Stimulated activated CD4-positive, alpha-beta T cell treated with anti-CD3 and anti-CD28 coated beads, Interleukin-1b, Interleukin-23, amount 100 ng/mL, for 48 hours (primary cell): ENCODE measurements at places on chromosomes 13 and 19.

DNA sequence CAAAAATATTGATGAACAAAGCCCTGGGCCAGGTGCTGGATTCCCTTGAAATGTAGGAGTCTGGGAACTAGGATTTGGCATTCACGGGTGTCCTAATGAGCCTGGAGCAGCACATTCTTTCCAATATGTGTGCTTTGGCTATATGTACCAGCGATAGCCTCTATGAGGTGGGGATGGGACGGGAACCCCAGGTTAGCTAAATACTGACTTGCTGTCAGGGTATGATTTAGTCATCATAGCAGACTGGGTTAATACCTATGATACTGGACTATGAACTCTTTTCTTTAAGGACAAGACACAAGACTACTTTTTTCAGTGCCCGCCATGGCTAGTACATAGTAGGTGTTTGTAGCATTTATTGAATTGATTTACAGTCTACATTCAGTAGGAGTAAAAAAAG is 152.7 kb downstream of the KCNRG start:
- DNase-seq, result no peak

DNA sequence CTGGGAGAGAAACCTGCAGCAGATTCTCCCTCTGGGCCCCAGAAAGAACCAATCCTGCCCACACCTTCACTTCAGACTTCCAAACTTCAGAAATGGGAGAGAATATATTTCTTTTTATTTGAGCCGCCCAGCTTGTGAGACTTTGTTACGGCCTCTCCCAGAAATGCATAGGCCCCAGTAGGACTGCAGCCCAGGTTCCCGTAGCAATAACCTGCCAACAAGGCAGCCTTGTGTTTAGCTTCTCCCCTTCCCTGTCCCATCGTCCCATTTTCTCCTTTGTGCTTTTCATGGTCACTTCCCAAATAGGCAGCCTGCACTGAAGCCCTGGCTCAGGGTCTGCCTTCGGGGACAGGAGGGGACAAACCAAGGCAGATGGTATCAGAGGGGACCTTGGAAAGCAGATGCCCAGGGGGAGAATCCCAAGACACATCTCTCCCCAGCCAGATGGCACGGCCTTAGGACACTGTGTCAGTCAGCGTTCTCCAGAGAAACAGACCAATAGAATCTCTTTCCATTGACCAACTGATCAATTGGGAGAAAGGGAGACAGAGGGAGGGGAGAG is 3.7 kb upstream of the ARHGEF7 start:
- no peak for DNase-seq

DNA sequence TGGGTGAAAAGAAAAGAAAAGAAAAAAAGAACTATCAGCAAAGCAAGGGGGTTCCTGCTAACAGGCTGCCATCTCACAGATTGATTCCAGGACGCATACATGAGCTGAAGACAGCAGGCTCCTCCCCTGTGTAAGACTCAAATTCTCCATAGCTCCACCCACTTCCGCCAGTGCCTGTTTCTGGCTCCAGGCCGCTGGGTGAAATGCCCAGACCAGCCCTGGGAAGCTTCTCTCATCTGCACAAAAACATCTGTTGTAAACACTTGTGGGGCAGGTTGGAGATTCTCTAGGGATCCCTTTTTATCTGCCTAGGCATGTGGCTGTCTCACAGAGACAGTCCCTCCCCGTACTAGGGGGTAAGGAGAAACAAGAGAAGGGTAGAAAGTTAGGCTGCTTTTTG is 1054.4 kb upstream of the SPRY2 start:
- DNase-seq, result no peak

GRCh38 chr19:898663-899062 is 5.4 kb downstream of the RNU6-9 start:
- DNase-seq, result no peak

DNA sequence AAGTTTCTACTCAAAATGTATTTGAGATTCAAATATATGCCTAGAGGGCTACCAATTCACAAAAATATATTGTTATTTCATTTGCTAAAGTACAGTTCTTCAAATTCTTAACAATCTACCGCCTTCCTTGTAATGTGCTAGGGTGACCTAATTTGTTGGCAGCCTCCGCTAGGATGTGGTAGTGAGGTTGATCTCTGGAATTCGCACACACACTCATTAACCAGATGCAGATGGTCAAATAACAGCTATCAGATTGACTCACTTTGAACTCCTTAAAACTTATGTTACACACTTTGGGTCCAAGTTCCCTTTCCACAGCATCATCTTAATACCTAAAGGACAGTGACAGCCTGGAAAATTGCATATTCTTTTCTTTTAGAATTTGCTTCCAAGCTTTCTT is 367.3 kb downstream of the DCT start:
- DNase-seq, result no peak

- DNase-seq, result no peak
Observed at GRCh38 chr13:51740698-51741097, 63.3 kb downstream of the DHRS12 start.

- DNase-seq, result no peak
Observed at GRCh38 chr13:98180092-98180491, 3.0 kb upstream of the RNF113B start.

GRCh38 chr19:734716-735115 is 16.2 kb upstream of the MISP start:
- DNase-seq, result no peak

GRCh38 chr19:58368561-58369360 is 6.2 kb upstream of the ZNF497 start:
- no peak for DNase-seq

GRCh38 chr19:58033741-58034476 is at the start of gene ZSCAN1:
TSS of gene ZSCAN1 (plus strand) at chr19:58034025. CDS start at chr19:58037837, 3,812 bp downstream.
- DNase-seq, result peak; percentile 54

GRCh38 chr19:51000426-51000825 is 978 bp downstream of the KLK8 start:
- no peak for DNase-seq

DNA sequence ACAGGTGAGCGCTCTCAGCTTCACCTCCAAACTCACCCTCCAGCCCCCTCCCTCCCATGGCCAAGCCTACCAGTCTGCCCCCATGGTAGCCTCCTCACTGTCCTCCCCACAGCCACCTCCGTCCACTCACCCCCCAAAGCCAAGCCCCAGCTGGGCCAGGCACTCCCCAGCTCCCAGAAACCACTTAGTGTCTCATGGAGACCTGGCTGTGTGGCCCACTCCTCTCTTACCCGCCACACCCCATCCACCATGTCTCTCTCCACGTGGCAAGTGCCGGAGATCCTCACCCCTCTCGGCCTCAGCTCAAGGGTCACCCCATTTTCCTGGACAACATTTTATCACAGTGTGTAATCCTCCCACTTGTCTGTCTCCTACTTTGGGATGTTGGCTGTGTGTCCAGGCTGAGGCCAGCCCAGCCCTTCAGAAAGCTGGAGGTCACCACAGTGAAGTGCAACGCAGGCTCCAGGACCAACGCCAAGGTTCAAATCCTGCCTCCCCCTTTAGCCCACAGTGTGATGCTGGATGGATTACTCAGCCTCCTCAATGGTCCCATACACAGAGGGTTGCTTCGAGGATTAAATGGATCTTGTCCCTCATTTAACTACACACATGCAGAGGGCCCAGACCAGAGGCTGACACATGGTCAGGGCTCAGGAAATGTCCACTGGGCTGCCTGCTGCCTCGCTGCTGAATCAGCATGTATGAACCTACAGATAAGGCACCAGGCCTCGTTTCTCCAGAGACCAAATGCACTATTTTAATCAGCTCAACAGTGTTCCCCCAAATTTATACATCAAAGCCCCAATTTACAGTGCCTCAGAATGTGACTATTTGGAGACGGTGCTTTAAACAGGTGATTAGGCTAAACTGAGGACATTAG is 71.3 kb downstream of the CEBPG start:
- no peak for DNase-seq

- no peak for DNase-seq
Observed at GRCh38 chr19:5891938-5892771, 11.4 kb downstream of the NDUFA11 start.

DNA sequence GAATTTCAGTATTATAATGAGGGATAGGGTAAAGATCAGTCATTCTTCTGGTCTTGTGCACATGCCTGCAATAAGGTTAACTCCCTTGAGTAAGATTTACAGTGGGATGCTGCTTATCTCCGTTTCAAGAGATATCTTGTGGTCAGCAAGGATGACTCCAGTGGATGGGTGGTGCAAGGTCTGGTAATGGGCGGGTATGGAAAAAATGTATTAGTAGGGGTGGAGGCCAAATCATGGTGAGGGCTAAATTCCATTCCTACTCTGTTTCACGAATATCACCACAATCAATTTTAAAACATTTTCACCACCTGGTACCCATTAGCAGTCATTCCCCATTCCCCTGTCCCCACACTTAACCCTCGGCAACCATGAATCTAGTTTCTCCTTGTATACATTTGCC is 40.6 kb downstream of the CCDC122 start:
- no peak for DNase-seq

GRCh38 chr13:78020861-78021260 is 102.2 kb upstream of the EDNRB start:
- no peak for DNase-seq

DNA sequence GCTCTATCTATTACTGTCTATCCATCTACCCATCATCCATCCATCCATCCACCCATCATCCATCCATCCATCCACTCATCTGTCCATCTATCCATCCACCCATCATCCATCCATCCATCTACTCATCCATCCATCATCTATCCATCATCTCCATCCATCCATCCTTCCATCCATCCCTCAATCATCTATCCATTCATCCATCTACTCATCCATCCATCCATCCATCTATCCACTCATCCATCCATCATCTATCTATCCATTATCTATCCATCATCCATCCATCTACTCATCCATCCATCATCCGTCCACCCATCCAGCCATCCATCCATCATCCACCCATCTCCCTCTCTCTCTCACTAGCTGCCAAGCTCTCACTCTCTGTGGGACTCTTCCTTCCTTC is 13.1 kb upstream of the TIMM13 start:
- DNase-seq, result no peak

- DNase-seq, result no peak
Observed at GRCh38 chr13:20636079-20636478, 67.4 kb upstream of the IL17D start.

DNA sequence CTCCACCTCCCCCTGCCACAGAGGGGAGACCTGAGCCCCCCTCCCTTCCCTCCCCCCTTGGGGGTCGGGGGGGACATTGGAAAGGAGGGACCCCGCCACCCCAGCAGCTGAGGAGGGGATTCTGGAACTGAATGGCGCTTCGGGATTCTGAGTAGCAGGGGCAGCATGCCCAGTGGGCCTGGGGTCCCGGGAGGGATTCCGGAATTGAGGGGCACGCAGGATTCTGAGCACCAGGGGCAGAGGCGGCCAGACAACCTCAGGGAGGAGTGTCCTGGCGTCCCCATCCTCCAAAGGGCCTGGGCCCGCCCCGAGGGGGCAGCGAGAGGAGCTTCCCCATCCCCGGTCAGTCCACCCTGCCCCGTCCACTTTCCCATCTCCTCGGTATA is 2.4 kb upstream of the APOE start:
- DNase-seq, result no peak

GRCh38 chr19:44905437-44906160 is at the start of gene APOE:
TSS of gene APOE (plus strand) at chr19:44905796. CDS start at chr19:44906625, 829 bp downstream.
- no peak for DNase-seq

DNA sequence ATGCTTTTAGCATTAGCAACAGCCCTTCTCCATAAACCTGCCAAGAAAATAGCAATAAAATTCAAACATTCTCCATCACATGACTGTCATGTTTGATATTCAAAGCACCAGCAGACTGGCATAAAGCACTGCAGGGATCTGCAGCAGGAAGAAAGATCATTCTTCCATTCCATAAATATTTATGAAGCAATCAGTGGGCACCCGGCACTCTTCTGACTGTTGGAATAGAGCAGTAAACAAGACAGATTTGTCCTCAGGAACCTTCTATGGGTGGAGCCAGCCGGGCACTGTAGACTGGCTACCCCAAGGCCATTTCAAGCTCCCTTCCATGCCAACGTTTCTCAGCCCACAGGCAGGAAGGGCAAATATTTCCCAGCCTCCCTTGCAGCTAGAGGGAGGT is 25.5 kb downstream of the PLA2G4C start:
- no peak for DNase-seq

DNA sequence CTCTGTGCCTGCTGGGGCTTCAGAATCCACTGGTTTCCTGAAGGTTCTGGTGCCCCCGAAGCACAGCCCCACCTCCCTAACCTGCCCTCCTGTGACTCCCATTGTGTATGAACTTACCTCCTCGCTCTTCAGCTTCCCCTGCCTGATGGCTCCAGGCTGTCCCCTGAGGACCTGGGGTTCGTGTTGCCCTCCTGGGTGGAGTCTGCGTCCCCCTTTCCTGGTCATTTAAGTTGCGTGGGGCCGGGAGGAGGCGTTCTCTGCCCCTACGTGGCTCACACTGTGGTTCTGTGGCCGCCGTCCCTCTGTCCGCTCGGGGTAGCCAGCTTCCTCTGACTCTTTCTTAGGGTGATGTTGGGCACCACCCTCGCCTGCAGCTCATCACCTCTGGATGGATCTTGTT is 13.9 kb downstream of the TFDP1 start:
- no peak for DNase-seq

GRCh38 chr19:18701250-18701608 is 17.7 kb downstream of the CRTC1 start:
- DNase-seq, result no peak

DNA sequence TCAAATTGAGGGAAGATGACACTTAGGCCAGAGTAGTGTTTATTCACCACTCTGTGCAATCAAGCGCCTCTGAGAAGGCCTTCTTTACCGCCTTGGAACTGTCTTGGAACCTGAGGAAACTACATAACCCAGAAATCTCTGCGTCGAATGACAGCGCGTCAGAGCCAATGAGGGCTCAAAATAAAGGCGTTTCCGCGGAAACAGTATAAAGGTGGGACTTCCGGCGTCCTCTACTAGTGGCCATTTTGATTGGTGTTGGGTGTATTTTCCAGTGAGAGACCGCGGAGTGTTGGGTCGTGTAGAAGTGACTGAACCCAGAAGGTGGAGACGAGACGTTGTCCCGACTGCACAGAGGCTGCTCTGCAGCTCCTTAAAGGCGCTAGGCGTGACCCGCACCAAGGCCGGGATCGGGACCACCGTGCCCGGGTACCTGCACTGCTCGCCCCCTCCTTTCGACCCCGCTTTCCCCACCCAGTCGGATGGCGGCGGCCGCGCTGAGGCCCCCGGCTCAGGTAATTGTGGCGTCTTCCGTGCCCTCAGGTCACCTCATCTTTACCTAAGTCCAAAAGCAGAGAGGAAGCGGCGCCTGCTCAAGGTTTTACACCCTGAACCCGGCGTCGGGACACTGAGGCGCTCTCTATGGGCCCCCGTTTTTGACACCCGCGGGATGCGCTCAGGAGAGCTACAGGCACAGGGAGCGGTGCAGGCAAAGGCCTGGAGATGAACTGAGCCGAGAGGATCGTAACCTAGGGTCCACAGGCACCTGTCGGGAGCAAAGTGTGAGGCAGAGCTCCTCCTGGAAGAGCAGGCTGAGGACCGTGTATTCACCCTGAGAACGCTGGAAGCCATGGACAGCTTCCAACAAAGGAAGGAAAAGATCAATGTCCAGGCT is at the start of gene ZNF776:
ZNF776 (plus strand) TSS at position 236 of the 892 bp plus-strand sequence; CDS start at position 480, 244 bp downstream.
- DNase-seq, result peak; percentile 84

DNA sequence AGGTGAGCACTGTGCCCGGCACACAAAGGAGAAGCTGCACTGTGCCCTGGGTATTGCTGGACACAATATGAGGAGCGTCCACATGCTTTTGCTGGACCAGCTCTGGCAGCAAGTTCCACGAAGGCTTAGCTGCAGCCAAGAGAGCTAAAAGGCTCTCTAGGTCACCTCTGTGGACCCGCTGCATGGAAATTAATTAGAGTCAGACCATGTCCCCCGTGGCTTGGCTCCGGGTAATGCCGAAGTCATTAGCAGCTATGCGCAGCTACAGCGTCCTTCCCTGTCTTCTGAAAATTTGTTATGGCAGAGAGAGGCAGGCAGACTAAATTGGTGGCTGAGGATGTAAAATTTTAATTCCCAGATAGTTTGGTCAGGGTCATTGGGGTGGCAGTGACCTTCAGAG is 271.5 kb downstream of the SLC7A1 start:
- no peak for DNase-seq

- no peak for DNase-seq
Observed at GRCh38 chr19:38953677-38954076, 21.9 kb downstream of the FBXO17 start.
